Right atrium auricular region (tissue), 2 donors: ENCODE measurements at places on chromosomes 1 and 21.

DNA sequence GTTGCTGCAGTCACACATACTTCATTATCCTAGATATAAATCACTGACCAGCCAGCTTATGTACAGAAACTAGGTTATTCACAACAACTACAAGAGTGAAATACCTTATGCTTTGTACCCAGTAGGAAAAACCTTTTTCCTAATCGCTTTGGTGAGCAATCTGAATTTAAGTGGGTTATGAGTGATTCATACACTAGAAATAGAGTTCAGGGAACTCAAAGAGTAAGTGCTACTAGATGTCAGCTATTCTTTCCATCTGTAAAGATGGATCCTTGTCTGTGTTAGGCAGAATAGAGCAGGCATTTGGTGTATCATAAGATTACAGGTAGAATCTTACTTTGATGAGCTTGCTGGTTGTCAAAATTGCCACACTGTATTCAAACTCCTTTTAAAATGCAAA is 101.9 kb downstream of the ZNF644 start:
- H3K27me3 ChIP-seq = no peaks in the 10 kb centered on the region
- H3K4me3 ChIP-seq = no peak overlapping the region
- no peak for DNase-seq

DNA sequence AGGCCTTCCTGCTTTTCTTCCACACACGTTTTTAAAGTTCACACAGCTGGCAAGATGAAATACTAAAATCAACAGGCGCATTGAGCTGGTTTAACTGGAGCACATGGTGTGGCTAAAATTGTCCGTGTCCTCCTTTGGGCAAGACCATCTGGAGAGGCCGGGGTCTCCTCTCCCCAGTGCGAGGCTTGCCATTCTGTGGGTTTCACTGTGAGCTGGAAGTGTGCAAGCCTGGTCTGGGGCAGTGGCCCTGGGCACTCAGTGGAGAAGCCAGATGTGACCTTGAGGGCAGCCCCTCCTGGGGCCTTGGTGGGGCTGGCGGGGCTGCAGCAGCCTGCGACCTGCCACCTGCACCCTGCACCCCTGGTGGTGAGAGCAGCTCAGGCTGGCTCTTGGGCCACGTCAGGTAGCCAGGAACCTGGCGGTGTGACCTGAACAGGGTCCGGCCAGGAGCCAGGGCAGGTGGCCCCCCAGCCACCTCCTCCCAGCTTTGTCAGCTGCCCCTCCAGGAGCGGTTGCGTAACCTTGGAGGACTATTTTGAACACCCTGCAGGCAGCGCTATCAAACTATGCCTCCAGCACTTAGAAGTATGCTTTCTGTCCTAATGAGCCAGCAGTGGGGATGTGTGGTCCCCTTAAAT is 52.4 kb downstream of the SLC37A1 start:
- DNase-seq = no peak
- H3K36me3 ChIP-seq = peaks cover 5% of the 10 kb centered on the region
- H3K27ac ChIP-seq = no peak overlapping the region
- no peak overlapping the region for H3K4me3 ChIP-seq
- H3K27me3 ChIP-seq = no peaks in the 10 kb centered on the region
- no peaks in the 10 kb centered on the region for H3K4me1 ChIP-seq

DNA sequence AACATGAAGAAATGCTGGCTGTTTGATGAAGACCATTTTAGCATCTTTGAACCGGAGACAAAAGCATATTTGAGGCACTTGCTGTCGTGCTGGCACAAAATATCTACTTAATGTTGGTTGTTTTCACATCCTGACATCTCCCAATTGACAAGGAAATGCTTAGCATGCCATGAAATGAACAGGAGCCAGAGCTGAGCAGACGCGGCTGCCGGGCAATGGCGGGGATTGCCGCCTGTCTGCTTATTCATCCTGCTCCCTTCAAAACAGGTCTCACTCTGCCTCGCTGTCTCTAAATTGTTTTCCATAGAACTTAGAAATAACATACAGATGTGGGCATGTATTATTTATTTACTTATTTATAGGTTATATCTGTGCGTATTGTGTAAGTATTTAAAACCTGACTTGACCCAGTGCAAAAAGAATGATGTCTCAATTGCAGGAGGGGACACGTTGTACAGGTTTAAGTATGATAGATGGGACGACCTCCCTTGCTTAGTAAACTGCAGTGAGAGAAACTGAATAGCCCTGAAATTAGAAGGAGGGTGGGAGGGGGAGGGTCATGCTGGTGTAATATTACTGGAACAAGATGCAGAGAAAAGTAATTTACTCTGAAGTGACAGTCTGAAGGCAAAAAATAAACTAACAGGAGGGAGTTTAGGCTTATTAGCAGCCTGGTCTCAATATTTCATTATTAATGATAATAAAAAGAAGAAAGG is 590.4 kb upstream of the PLXNA2 start:
- H3K27me3 ChIP-seq = no peaks in the 10 kb centered on the region
- H3K4me1 ChIP-seq = no peaks in the 10 kb centered on the region
- no peaks in the 10 kb centered on the region for H3K36me3 ChIP-seq
- no peak overlapping the region for H3K4me3 ChIP-seq
- H3K27ac ChIP-seq = no peak overlapping the region

- no peak overlapping the region for H3K27ac ChIP-seq
- no peaks in the 10 kb centered on the region for H3K27me3 ChIP-seq
- H3K4me3 ChIP-seq = no peak overlapping the region
- no peaks in the 10 kb centered on the region for H3K36me3 ChIP-seq
Measured at GRCh38 chr1:221574529-221574928, 167.4 kb downstream of the DUSP10 start.

DNA sequence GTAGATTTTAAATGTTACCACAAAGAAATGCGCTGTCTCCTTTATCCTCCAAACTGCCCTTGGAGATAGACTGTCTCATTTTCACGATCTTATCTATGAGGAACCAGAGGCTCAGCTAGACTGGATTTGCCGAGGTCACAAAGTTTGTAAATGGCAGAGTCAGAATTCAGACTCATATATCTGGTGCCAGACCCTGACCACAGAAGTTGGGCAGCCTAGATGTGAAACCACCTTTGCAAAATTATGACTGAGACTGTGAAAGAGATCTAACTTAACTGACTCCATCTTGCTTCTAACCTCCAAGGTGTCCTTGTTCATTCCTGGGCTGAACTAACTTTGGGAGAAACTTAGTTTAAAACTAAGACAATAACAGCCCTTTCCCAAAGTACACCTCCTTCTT is 14.1 kb downstream of the CNR2 start:
- H3K27ac ChIP-seq = no peak overlapping the region
- no peaks in the 10 kb centered on the region for H3K4me1 ChIP-seq
- H3K4me3 ChIP-seq = no peak overlapping the region
- no peaks in the 10 kb centered on the region for H3K36me3 ChIP-seq

- no peak overlapping the region for H3K4me3 ChIP-seq
- no peaks in the 10 kb centered on the region for H3K36me3 ChIP-seq
- H3K4me1 ChIP-seq = no peaks in the 10 kb centered on the region
- H3K27ac ChIP-seq = no peak overlapping the region
- no peaks in the 10 kb centered on the region for H3K27me3 ChIP-seq
Measured at GRCh38 chr1:160544647-160545046, 21.6 kb upstream of the SLAMF6 start.

DNA sequence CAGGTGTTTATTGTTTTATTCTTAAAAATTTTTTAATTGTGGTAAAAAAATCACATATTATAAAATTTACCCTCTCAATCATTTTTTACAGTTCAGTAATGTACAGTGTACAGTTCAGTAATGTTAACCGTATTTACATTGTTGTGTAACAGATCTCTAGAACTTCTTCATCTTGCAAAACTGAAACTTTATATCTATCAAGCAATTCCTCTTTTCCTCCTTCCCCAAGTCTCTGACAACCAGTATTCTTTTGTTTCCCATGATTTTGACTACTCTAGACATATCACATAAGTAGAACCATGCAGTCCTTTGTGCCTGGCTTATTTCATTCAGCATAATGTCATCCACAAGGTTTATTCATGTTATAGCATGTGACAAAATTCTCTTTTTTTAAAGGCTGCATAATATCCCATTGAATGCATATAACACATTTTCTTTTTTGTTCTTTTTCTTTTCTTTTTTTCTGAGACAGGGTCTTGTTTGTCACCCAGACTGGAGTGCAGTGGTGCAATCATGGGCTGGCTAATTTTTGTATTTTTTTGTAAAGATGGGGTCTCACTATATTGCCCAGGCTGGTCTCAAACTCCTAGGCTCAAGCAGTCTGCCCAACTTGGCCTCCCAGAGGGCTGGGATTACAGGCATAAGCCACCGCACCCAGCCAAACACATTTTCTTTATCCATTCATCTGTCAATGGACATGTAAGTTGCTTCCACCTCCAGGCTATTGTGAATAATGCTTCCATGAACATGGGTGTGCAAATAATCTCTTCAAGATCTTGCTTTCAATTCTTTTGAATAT is 17.2 kb upstream of the RCSD1 start:
- no peak overlapping the region for H3K4me3 ChIP-seq
- H3K36me3 ChIP-seq = no peaks in the 10 kb centered on the region
- no peaks in the 10 kb centered on the region for H3K27me3 ChIP-seq
- no peak overlapping the region for H3K27ac ChIP-seq
- H3K4me1 ChIP-seq = no peaks in the 10 kb centered on the region

- H3K27me3 ChIP-seq = no peaks in the 10 kb centered on the region
- DNase-seq = no peak
- H3K36me3 ChIP-seq = no peaks in the 10 kb centered on the region
- H3K4me3 ChIP-seq = no peak overlapping the region
- H3K27ac ChIP-seq = no peak overlapping the region
- peaks cover 19% of the 10 kb centered on the region for H3K4me1 ChIP-seq
Measured at GRCh38 chr1:177275736-177276135, 105.0 kb downstream of the BRINP2 start.

GRCh38 chr1:89833183-89834082 is 12.6 kb downstream of the LRRC8D start:
- no peak overlapping the region for H3K27ac ChIP-seq
- H3K4me1 ChIP-seq = peaks cover 20% of the 10 kb centered on the region
- no peaks in the 10 kb centered on the region for H3K27me3 ChIP-seq
- no peak for DNase-seq
- no peak overlapping the region for H3K4me3 ChIP-seq

GRCh38 chr1:214447557-214447871 is 103.9 kb downstream of the PTPN14 start:
- no peaks in the 10 kb centered on the region for H3K27me3 ChIP-seq
- H3K4me3 ChIP-seq = no peak overlapping the region
- no peaks in the 10 kb centered on the region for H3K4me1 ChIP-seq
- no peak for DNase-seq
- H3K27ac ChIP-seq = no peak overlapping the region

- no peaks in the 10 kb centered on the region for H3K36me3 ChIP-seq
- H3K27me3 ChIP-seq = no peaks in the 10 kb centered on the region
- no peak overlapping the region for H3K27ac ChIP-seq
- no peak overlapping the region for H3K4me3 ChIP-seq
Measured at GRCh38 chr21:31564439-31564838, 95.1 kb upstream of the SOD1 start.

GRCh38 chr1:85365851-85366250 is 89.4 kb upstream of the BCL10 start:
- H3K4me1 ChIP-seq = no peaks in the 10 kb centered on the region
- H3K27ac ChIP-seq = no peak overlapping the region
- DNase-seq = no peak
- H3K4me3 ChIP-seq = no peak overlapping the region
- no peaks in the 10 kb centered on the region for H3K27me3 ChIP-seq

DNA sequence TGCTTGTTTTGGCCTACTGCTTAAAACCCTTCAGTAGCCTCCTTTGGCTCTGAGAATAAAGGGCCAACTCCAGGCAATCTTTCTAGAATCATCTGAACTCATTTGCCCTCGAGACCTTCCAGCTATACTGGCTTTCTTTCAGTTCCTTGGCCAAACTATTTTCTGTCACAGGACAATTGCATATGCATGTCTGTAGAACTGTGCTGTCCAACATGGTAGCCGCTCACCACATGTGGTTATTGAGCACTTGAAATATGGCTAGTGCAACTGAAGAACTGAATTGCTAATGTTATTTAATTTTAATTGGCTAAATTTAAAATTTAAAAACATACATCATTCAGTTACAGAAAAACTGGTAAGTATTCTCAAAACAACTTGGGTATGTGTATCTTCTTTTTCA is 14.3 kb upstream of the GNL2 start:
- no peak for DNase-seq
- no peak overlapping the region for H3K27ac ChIP-seq
- no peaks in the 10 kb centered on the region for H3K27me3 ChIP-seq
- H3K36me3 ChIP-seq = no peaks in the 10 kb centered on the region
- H3K4me3 ChIP-seq = no peak overlapping the region
- H3K4me1 ChIP-seq = no peaks in the 10 kb centered on the region

DNA sequence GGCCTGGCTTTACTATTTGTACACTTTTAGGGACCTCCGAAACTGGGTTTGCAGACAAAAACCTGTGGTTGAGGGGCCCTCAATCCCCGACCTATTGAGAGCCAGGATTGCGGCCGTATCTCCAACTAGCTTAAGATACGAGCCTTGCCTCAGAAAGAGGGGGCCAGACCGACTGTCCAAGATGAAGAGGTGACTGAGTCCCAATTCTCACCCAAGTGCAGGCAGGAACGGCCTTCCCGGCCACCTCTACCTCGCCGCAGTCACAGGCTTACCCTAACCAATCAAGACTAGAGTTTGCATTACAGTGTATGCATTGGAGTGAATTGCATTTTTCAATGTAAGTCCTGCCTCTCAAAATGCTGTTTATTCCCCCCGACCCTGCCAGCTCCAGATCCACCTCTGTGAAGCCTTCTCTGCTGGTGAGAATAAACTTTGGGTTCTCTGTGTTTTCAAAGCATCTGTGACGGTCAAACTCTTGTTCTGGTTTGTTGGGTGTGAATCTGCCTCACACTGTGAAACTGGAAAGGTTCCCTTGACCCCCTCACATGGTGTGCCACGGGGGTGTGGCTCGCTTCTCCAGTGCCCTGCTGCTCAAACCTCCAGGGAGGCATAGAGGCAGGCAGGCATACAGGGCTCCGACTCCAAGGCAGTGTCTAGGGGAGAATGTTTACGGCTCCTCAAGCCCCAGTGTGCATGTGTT is 62.2 kb upstream of the WLS start:
- no peak overlapping the region for H3K27ac ChIP-seq
- H3K36me3 ChIP-seq = no peaks in the 10 kb centered on the region
- no peaks in the 10 kb centered on the region for H3K27me3 ChIP-seq
- no peak overlapping the region for H3K4me3 ChIP-seq

GRCh38 chr1:194045416-194045815 is 859.0 kb upstream of the B3GALT2 start:
- H3K36me3 ChIP-seq = no peaks in the 10 kb centered on the region
- H3K27me3 ChIP-seq = no peaks in the 10 kb centered on the region
- H3K27ac ChIP-seq = no peak overlapping the region
- DNase-seq = no peak
- H3K4me3 ChIP-seq = no peak overlapping the region

DNA sequence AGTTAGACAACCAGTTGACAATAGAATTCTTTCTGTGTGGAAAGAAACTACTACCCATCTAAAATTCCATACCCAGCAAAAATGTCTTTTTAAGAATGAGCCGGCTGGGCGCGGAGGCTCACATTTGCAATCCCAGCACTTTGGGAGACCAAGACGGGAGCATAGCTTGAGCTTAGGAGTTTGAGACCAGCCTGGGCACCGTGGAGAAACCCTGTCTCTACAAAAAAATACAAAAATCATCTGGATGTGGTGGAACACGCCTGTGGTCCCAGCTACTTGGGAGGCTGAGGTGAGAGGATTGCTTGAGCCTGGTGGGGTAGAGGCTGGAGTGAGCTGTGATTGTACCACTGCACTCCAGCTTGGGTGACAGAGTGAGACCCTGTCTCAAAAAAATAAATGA is 79.2 kb downstream of the SCCPDH start:
- no peaks in the 10 kb centered on the region for H3K4me1 ChIP-seq
- no peaks in the 10 kb centered on the region for H3K36me3 ChIP-seq
- no peak for DNase-seq
- H3K4me3 ChIP-seq = no peak overlapping the region
- no peaks in the 10 kb centered on the region for H3K27me3 ChIP-seq

- no peak overlapping the region for H3K27ac ChIP-seq
- no peaks in the 10 kb centered on the region for H3K36me3 ChIP-seq
- H3K4me3 ChIP-seq = no peak overlapping the region
- no peak for DNase-seq
Measured at GRCh38 chr1:66492424-66492823, 41.5 kb upstream of the SGIP1 start.
